ENCODE measurements at places on chromosomes 5 and 9.

- DNase-seq, result no peak
Measured at GRCh38 chr5:173660481-173661280, 44.2 kb upstream of the BOD1 start.

DNA sequence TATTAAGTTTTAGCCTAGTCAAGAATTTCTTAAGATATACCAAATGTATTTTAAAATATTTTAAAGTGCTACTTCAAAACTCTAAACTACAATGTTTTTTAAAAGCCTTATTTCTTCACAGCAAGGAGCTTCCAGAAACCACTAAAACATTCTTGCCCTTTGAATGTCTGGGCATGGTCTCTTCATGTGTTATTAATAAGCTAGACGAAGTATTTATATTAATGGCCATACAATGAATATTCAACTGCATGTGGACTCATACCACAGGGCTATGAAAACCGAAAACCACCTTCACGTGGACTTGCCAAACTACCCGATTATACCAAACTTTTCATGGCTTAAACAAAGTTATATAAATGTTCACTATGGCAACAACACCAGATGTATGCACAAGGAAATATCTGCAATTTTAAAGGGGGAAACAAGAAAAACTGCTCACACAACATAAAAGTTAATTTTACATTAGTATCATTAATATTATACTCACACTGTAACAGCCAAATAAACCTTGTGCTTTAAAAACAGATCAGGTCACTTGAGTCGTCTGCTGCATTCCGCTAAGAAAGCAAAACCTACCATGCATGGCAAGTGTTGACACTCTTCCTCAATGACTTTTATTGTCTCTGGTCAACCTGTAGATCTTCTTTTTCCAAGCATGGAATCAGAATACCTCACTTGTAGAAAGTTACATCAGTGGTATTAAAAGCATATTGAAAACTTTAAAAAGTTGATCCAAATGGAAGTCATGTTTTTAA lies 246.3 kb downstream of the BNC2 start:
- DNase-seq, result no peak

- DNase-seq, result no peak
Measured at GRCh38 chr5:67195406-67196275, 958 bp downstream of the CD180 start.

DNA sequence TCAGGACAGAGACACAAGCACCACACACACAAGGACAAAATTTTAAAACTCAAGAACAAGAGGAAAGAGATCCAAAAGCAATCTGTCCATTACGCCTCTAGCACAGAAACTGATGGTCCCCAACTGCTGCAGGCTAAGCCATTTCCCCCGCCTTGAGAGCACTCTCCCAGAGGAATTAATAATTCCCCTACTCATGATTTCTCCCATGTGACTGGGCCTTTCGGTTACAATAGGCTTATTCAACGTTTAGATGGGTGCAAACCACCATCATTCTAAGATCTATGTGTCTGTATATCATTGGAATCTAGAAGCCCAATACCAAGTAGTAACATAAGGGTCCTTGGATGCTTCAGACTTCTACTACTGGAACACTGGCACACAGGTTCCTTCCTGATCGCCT lies 18.8 kb downstream of the BRD8 start:
- DNase-seq, result no peak

DNA sequence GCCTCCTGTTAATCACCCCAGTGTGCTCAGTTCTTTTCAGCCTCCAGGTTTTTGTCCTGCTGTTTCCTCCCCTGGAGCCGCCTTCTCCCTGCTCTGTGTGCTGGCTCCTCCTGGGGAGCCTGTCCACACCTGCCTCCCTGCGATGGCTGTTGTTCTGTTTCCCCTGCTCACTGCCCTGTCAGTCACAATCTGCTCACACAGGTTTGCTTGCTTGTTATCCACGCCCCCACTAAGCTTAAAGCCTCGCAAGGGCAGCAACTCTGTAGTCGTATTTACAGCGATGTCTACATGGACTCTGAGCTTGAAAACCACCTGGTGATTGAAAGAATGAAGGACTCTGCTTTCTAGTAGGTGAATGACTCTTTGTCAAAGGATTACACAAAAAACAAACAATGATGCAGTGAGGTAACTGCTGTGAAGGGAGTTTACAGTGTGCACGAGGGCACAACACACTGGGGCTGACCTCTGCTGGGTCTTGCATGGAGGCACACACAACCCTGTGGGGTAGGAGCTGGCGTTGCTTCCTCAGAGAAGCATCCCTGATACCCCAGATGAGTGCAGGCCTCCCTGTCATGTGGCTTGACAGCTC lies 39.6 kb upstream of the TEX48 start:
- DNase-seq, result no peak

- DNase-seq, result no peak
Measured at GRCh38 chr9:96056226-96056625, 180.7 kb downstream of the ERCC6L2 start.

- DNase-seq, result no peak
Measured at GRCh38 chr9:81073821-81074220, 615.5 kb downstream of the TLE1 start.

DNA sequence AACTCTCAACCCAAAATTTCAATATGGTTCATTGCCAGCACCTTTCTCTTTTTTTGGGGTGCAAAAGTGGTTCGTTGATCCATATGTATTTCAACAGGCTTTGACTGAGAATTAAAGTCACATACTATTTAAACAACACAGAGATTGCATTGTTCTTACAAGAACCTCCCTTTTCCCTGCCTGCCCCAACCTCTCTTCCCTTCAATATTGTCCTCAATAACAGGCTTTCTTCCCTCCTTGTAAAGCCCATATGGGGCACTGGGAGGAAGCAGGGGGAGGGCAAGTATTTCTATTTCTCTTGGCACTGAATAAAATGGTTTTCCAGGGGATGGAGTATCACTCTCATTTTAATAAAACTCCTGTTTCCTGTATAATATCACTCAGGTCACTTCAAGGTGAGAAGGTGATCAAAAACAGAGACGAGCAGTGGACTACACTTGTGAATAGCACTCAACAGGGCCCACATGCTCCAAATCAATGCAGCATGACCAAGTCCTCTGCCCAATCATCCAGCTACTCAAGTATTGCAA lies 65.1 kb downstream of the EFNA5 start:
- no peak for DNase-seq

- no peak for DNase-seq
Measured at GRCh38 chr5:122182491-122182921, 53.2 kb downstream of the ZNF474 start.

GRCh38 chr5:89232139-89232603 lies 349.2 kb upstream of the MEF2C start:
- DNase-seq, result no peak

DNA sequence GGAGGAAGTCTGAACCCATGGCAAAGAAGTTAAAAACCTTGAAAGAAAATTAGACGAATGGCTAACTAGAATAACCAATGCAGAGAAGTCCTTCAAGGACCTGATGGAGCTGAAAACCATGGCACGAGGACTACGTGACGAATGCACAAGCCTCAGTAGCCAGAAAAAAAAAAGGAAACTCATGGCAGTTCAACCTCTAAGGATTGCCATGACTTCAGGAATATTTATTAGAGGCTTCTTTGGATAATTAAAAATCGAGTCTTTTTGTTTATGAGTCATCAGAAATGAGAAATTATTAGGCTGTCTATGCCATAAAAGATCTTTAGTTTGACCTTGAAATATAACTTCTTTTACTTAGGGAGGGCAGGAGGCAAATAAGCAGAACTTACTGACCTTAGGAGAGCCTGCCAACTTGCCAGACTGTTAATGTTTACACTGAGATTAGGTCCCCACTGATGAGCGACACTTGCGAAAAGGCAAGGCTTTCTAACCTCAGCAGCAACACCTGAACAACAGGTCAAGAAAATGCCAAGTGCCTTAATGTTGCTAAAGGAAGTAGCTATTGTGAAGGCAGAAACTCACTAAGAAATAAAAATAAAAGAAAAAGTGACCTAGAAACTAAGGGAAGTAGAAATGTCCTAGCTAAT lies 55.2 kb upstream of the TUSC1 start:
- DNase-seq, result no peak

GRCh38 chr5:73451224-73452130 lies 2.9 kb upstream of the FOXD1 start:
- DNase-seq, result no peak

DNA sequence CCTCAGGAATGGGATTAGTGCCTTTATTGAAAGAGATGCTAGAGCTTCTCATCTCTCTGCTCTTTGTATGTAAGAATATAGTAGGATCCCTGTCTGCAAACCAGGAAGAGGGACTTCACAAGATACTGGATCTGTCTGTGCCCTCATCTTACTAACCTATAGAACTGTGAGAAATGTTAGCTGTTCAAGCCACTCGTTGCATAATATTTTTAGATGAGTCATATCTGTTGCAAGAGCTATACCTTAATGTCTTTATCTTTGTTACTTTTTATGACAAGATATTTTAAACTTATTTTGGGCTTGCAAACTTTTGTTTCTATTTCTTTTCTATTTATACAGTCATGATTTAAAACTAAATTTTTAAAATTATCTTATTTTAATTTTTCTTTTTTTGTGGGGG lies 1296.8 kb upstream of the CDH6 start:
- no peak for DNase-seq

- no peak for DNase-seq
Measured at GRCh38 chr5:15004506-15004905, 132.9 kb upstream of the ANKH start.

DNA sequence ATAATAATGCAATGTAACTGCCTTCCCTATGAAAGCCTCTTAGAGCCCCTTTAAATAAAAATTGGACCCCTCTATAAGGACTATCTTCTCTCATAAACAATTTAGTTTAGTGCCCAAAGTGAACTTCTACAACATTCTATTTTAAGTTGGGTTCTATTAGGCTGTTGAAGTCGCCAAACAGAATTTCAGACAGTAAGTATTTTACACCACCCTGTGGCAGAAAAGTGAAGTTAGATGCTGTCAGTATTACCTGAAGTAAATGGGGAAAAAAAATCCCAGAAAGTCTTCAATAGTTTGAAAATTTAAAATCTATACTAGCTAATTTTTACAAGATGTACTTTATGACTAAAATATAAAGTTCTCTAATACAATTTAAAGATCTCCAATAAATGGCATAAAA lies 29.5 kb downstream of the CAAP1 start:
- DNase-seq, result no peak

Data from GM12891 (cell line).